Fibroblast of lung (primary cell): ENCODE measurements at places on chromosomes 7 and 10. TPM values are rescaled to one million over a fixed set of nuclear protein-coding genes. Genes with fewer than 3 reads are reported as not detected.
A peak's percentile ranks its signal among the peaks of the same experiment; 100 is the strongest.

The ADCYAP1R1 gene
- total RNA-seq: not detected in 2 replicates

DNA sequence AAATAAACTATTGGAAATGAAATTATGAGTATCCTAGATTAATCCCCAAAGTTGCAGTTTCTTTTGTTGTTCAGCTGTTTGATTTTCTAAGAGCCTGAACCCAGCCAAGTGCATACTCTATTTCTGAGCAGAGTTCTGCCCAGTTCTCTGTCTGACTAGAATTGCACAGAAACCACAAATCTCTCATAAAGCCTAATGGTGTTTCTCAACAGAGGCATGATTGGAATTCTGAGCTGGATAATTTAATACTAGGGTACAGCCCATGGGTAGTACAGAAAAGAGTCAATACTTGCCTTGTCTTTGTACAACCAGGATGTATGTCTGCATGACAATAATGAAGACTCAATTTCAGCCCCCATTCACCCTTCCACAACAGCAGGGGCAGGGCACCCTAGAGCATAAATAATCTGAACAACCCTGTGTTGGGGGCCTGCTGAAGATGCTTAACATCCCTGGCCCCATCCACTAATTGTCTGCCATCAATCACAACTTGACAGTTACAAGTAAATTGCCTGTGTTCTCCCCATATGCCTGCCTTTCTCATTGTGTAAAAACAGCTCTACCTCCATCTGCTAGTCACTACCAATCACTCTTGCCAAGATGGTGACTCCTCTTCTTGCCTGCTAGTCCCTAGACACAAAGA lies 114.4 kb downstream of the NPSR1 start:
- no peak for DNase-seq

- no peak for DNase-seq
Observed at GRCh38 chr10:88762906-88763305, 3.1 kb downstream of the LIPN start.

- no peak for DNase-seq
Observed at GRCh38 chr10:115052226-115052625, 40.9 kb upstream of the ATRNL1 start.

DNA sequence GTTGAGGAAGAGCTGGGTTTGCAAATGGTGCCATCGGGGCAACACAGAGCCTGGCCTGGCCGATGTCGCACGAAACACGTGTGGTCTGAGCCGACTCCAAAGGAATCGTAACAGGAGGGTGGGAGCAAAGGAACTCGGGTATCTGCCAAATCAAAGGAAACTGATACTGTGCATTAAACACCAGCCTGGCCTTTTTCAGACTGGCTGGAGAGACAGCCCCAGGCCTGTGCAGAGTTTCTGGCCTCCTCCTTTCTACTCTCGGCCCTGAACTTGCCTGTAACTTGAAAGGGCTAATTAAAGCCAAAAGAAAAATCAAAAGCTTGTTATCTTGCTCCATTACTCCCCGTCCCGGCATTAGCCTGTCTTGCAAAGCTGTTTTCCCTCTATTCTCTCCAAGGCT lies 71.4 kb downstream of the PLXNA4 start:
- DNase-seq: no peak

GRCh38 chr10:15053061-15053460 lies 9.3 kb downstream of the OLAH start:
- DNase-seq: no peak

The KIAA1549 gene
- total RNA-seq: 0.66 and 0.77 TPM in 2 replicates

The COBL gene
- 0.26 and 0.33 TPM in 2 replicates for total RNA-seq

The SSMEM1 gene
- total RNA-seq: not detected in 2 replicates

- DNase-seq: no peak
Observed at GRCh38 chr10:3147117-3147820, 25.3 kb downstream of the PITRM1 start.

GRCh38 chr7:99042957-99043356 lies 101.0 kb downstream of the SMURF1 start:
- peak; percentile 73 for DNase-seq

DNA sequence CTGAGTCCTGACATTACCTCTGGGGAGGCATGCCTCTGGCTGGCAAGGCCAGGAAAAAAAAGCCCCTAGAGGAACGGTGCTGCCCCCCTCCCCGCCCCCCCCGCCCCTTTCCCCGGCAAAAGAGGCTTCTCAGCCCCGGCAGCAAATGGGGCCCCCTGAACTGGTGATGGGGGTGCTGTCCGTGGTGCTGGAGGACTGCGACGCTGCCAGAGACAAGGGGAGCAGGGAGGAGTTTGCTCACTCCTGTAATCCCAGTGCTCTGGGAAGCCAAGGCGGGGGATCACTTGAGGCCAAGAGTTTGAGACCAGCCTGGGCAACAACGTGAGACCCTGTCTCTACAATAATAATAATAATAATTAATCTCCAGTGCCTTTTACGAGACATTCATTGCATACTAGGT lies 23.7 kb downstream of the SRRM3 start:
- peak; percentile 21 for DNase-seq

DNA sequence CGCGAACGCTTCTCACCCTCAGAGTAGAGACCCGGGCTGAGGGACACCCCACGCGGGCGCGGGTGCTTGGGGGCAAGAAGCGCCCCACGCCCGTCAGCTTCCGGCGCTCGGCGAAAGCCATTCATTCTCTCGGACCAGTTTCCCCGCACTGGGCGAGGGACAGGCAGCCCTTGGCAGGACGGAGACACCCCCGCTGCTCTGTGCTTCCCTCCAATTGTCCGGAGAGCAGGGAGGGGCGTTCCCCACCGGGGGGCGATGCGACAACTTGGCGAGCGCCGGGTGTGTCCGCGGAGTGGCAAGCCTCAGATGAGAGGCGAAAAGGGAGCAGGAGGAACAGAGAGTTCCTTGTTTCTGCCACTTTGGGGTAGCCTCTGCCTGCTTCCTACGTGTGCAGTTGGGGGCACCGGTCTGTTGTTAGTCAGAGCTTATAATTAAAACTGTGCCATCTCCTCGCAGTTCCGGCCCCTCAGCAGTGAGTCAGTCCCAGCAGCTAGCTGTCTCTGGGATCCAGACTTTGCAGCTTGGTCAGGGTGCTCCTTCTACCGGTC lies 1.7 kb downstream of the GPR158 start:
- DNase-seq: no peak

- no peak for DNase-seq
Observed at GRCh38 chr7:43769281-43769680, 10.8 kb downstream of the BLVRA start.

GRCh38 chr10:104065748-104066147 lies 19.9 kb downstream of the COL17A1 start:
- DNase-seq: no peak

DNA sequence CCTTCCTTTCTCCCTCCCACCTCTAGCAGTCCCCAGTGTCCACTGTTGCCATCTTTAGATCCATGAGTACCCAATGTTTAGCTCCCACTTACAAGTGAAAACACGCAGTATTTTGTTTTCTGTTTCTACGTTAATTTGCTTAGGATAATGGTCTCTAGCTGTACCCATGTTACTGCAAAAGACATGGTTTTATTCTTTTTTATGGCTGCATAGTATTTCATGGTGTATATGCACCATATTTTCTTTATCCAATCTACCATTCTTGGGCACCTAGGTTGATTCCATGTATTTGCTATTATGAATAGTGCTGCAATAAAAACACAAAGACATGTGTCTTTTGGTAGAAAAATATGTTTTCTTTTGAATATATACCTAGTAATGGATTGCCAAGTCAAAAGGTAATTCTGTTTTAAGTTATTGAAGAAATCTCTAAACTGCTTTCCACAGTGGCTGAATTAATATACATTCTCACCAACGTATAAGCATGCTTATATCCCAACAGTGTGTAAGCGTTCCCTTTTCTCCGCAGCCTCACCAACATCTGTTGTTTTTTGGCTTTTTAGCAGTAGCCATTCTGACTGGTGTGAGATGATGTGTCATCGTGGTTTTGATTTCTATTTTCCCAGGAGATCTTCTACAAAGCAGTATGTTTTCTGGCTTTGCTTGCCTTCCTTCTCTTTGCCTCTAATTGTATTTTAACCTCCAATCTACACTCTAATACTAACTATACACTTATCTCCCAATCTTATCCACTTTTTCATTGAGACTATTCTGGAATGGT lies 179.5 kb upstream of the PHF14 start:
- DNase-seq: no peak

The AGBL3 gene
- total RNA-seq: 1.3 TPM in 2 replicates

The GNG11 gene
- 9.0 and 27.2 TPM in 2 replicates for total RNA-seq

The SDK1 gene
- total RNA-seq: 3.6 and 8.6 TPM in 2 replicates

DNA sequence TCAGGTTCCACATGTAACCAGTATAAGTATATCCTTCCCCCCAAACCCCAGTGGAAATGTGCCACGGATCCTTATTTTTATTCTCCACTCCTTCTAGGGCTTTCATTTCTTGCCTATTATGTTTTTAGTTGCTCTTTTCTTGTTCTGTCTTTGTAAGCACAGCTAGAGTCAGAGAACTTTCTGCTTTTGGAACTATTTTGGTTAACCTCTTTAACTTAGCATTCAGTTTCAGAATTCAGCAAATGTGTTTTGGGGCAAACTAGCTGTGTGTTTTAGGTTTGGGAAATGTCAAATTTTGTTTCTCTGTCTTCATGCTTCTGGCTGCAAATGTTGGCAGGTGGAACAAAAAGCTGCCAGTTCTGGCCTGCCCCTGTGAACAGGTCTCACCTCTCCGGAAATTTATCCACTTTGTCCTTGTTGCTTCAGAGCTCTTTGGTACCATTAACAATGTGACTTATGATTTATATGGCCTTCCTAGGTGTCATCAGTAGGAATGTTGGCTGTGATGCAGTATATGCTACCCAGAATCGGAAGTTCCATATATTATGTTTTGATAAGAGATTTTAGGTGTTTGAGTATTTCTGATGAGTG lies 156.1 kb downstream of the ADK start:
- no peak for DNase-seq

- DNase-seq: peak; percentile 71
Observed at GRCh38 chr7:90595801-90596670, at the start of gene CDK14. TSS of gene CDK14 (plus strand) at chr7:90596321. CDS start at chr7:90596628, 307 bp downstream.

GRCh38 chr10:86361156-86362128 lies 5.2 kb downstream of the GRID1 start:
- DNase-seq: no peak

GRCh38 chr7:106723398-106723797 lies 62.4 kb upstream of the CCDC71L start:
- no peak for DNase-seq

The SLC29A3 gene
- 2.1 and 2.3 TPM in 2 replicates for total RNA-seq

GRCh38 chr7:143345428-143345900 lies 17.0 kb downstream of the FAM131B start:
- peak; percentile 49 for DNase-seq

The SUN3 gene
- not detected in 2 replicates for total RNA-seq

The CFTR gene
- total RNA-seq: under 0.01 and 0.26 TPM in 2 replicates

The NRG3 gene
- total RNA-seq: not detected in 2 replicates

DNA sequence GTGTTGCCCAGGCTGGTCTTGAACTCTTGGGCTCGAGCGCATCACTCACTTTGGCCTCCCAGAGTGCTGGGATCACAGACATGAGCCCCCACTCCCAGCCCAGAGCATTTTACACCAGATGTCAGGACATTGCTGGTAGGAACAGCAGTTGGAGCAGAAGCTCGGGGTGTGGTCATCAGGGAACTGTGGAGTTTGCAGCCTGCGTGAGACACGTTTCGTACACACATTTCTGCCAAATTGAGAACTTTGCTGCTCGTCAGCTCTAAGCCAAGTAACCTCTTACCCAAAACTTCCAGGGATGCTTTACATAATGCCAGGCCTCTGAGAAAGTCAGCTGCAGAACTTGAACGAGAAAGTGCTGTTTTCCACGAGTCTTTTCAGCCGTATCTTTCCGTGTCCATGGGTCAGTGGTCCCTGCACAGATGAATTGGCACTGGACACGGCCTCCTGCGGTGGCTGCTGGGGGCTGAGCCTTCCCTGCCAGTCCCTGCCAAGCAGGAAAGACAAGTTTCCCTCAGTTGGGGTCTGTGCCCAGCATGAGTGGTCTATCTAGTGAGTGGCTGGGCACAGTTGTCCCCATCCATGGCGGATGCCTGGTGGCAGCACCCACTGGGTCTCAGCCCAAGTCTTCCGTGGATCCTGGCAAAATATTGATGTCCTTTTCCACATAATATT lies 54.4 kb downstream of the DNAJB6 start:
- no peak for DNase-seq

- DNase-seq: no peak
Observed at GRCh38 chr10:7467031-7467667, 56.3 kb upstream of the SFMBT2 start.

- DNase-seq: no peak
Observed at GRCh38 chr7:17061443-17061842, 179.7 kb upstream of the AGR3 start.

DNA sequence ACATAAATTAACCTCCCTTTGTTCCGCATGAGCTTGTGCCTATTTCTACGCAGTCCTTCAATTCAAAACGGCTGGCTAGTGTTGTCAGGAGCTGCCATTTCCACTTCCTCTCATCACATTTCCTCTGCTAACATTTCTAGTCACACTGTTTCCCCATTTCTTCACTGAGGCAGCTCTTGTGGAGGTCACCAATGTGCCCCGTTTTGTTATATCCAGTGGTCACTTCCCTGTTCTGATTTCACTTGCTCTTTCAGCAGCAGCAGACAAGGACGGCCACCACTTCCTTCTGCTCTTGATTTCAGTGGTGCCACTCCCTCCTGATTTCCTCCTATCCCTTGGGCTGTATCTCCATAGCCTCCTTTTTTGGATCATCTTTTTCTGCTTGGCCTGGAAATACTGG lies 64.8 kb upstream of the SEC61G start:
- no peak for DNase-seq

The SPDYE11 gene
- not detected in 2 replicates for total RNA-seq

The KIFBP gene
- 25.9 and 29.7 TPM in 2 replicates for total RNA-seq

- DNase-seq: no peak
Observed at GRCh38 chr10:69673521-69673920, 43.5 kb downstream of the FAM241B start.

GRCh38 chr7:473870-474604 lies 45.6 kb downstream of the PDGFA start:
- DNase-seq: no peak

The ITGB8 gene
- total RNA-seq: 41.6 and 100 TPM in 2 replicates

GRCh38 chr7:116258734-116259133 lies 48.4 kb downstream of the TES start:
- DNase-seq: peak; percentile 58

DNA sequence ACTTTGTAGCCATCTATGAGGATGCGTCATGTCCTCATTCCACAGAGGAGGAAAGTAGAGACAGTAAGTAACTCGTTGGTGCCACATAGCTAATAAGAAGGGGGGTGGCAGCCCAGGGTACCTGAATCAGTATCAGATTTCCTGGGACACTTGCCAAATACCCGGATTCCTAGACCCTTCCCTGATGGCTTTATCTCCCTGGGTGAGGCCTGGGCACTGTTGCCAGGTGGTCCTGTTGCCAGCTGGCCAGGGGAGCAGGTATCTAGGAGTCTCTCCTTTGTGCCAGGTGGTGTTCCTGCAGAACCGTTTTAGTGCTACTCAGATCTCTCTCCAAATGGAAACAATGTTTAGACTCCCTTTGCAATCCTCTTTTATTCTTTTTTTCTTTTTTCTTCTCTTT lies 12.7 kb downstream of the SLC29A3 start:
- DNase-seq: no peak
